ENCODE measurements at places on chromosomes 3 and 15.
A peak's percentile ranks its signal among the peaks of the same experiment; 100 is the strongest.

GRCh38 chr3:3627114-3627513 is 172.1 kb upstream of the LRRN1 start:
- no peak for DNase-seq

DNA sequence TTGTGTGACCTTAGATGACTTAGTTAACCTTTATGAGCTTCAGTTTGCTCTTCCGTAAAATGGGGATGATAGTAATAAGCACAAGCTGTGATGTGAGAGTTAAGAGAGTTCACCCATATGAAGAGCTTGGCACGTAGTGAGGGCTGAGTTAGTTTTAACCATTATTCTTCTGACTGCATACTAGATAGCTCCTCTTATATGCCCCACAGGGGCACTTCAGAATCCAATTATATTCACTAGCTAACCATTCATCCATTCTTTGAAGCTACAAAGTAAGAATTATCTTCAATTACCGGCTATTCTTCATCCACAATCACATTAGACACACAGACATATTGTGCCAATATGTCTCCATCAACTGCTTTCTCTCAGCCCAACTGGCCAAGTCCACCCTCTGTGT is 159.0 kb upstream of the STT3B start:
- DNase-seq, result no peak

DNA sequence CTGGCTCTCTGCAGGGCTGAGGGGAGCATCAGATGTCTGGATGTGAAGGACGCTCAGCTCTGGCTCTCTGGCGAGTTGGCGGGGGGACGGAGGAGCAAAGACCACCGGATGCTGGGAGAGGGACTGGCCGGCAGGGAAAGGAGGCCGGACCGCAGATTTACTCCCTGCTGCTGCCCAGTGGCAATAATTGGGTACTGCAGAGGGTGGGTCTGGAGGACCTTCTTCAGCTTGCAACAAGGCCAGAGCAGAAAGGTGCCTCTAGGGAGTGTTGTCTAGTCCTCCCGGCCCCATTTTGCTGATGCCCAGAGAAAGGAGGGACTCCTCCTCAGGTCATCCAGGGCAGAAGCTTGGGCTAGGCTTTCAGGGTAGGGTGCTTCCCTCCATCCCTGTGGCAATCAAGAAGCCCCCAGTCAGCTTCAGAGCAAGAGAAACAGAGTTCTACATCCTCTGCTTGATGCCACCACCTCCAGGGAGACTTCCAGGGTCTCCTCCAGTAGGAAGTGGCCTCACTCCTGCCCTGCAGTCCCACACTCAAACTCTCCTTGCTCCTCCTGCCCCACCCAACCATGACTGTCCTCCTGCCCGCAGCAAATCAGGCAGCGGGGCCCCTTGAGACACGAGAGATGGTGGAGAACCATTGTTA is 20.3 kb upstream of the CSPG4 start:
- no peak for DNase-seq

DNA sequence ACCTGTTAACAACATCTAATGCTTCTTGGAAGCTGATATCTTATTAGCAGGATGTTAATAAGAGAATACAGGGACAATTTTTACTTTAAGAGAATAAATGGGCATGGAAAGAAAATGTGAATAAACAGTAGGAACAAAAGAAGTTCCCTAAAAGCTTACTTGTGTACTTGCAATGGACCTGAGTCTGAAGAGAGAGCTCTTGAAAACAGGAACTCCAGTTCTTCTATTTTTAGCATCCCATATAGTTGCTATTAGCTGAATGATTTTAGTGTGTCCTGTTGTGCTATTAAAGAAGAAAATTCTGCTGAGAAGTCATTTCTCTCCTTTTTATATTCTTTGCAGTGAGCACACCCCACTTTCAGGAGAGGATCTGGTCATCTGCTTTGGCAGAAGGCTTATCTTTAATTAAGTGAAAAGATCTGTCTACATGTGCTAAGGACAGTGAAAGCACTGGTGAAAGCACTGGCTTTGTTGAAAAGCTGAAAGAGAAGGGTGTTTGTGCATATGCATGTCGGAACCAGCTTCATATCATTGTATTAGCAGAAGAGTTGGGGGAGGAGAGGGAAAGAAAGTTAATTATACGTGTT is 1.4 kb upstream of the ST3GAL6 start:
- no peak for DNase-seq

- no peak for DNase-seq
Observed at GRCh38 chr3:153749070-153749610, 372.1 kb upstream of the ARHGEF26 start.

DNA sequence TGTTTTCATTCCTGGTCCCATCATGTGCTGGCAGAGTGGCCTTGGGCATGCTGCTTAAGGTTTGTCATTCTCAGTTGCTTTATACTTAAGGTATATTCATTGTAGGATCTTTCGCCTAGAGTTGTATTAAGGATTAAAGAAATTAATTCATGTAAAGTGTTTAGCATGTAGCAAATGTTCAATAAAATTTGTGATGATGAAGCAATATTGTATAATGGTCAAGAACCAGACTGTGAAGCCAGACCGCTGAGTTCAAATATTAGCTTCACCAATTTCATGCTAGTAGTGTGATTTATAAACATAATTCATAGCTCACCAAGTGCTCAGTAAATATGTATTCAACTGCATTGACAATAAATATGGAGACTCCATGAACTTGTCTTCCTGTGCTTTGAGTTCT is 178.5 kb downstream of the BBX start:
- no peak for DNase-seq

DNA sequence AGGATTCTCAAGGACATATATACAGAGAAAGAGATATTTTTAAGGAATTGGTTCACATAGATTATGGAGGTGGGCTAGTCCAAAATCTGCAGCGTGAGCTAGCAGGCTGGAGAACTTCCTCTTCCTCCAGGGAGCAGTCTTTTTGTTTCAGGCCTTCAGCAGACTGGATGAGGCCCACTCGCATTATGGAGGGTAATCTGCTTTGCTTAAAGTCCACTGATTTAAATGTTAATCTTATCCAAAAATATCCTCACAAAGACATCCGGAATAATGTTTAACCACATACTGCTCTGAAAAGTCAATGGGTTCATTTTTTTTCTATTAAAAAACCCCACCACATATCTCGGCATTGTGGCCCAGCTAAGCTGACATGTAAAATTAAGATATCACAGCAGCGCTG is 22.2 kb upstream of the NRROS start:
- no peak for DNase-seq

GRCh38 chr15:67918205-67918861 is 78.5 kb upstream of the RNU6-1 start:
- no peak for DNase-seq

- no peak for DNase-seq
Observed at GRCh38 chr15:61759639-61760038, 300.6 kb downstream of the VPS13C start.

- peak; percentile 38 for DNase-seq
Observed at GRCh38 chr3:159816512-159816911, 172.1 kb upstream of the IL12A start.

GRCh38 chr3:124895756-124896155 is 8.6 kb upstream of the ITGB5 start:
- DNase-seq, result no peak

DNA sequence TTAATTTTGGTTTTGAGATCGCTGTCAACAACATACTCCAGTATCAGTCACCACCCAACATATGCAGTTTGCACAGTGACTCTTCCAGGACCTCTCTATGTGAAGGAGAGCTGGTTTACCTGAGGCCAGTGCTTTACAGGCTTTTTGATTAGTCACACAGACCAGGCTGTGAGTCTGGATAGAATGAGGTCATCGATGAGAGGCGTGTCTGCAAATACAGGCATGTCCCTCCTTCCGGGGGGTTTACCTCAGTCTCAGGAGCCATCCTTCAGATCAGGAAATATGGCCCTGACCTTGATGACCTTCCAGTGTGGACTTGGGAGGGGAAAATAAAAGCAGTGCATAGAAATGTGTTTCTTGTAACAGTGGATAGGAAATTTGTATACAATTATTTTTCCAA is 46.9 kb downstream of the KBTBD12 start:
- DNase-seq, result no peak

DNA sequence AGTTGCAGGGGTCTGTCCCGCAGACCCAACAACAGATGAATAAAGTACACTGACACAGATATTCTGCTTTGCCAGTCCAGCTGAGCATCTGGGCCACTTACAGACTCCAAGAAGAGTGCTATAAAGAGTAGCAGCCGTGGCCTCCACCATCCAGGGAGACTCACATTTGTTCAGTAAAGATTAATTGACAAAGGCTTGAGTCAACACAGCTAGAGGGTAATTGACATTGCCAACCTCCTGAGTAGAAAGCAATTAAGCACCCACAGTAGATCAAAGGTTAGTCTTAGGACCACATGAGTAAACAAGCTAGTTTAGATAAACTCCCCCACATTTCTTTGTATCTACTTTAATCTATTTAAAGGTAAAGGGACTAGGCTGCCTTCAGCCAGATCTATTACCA is 16.3 kb upstream of the CRTC3 start:
- no peak for DNase-seq

DNA sequence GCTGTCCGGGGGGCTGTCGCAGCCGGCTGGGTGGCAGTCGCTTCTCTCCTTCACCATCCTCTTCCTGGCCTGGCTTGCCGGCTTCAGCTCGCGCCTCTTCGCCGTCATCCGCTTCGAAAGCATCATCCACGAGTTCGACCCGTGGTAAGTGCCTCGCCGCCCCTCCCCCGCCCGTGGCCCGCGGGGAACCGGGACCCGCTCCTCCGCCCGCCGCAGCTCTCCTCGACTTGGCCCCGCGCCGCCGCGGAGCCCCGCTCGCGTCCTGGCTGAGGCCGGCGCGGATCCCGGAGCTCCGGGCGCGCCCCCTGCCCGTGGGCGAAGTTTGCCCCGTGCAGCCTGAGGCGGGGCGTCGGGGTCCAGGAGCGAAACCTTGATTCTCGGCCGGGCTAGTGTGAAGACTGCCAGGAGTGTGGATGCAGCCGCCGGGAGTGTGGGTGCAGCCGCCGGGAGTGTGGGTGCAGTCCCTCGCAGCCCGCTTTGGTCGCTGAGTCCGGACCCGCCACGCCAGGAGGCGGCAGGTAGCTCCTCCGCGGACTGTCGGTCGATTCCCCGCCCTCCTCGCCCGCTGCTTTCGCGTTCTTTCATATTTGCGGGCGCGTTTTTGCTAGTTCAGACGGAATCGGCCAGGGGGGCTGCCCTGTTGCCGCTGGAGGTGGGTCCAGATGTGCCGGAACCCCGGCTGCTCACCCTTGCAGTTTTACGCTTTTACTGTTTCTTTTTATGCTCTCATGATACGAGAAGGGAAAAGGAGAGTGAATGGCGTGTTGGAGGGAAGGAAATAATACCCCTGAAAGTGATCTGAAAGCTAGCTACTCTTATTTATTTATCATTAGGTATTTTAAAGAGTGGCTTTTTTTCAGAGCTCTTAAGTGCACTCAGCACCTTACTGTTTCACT is 692 bp downstream of the STT3B start:
- peak; percentile 83 for DNase-seq
